ENCODE measurements at places on chromosomes 5 and 9. TPM values are rescaled to one million over a fixed set of nuclear protein-coding genes. Genes with fewer than 3 reads are reported as not detected.

HTR1A gene
- not detected for total RNA-seq

GRCh38 chr9:86751207-86751606 lies 196.1 kb downstream of the GAS1 start:
- DNase-seq: no peak

- no peak for DNase-seq
Measured at GRCh38 chr9:38211002-38211401, 142.0 kb upstream of the SHB start.

GRCh38 chr5:154287136-154287535 lies 96.6 kb downstream of the GALNT10 start:
- DNase-seq: no peak
